H1 (cell line): ENCODE measurements at places on chromosomes 6 and 20. TPM values are rescaled to one million over a fixed set of nuclear protein-coding genes. Genes with fewer than 3 reads are reported as not detected.

GRCh38 chr6:111971866-111972532, 81.9 kb upstream of the CCN6 start:
- DNase-seq, result no peak

GRCh38 chr6:95576218-95576997, 927 bp upstream of the MANEA start:
- no peak for DNase-seq

DNA sequence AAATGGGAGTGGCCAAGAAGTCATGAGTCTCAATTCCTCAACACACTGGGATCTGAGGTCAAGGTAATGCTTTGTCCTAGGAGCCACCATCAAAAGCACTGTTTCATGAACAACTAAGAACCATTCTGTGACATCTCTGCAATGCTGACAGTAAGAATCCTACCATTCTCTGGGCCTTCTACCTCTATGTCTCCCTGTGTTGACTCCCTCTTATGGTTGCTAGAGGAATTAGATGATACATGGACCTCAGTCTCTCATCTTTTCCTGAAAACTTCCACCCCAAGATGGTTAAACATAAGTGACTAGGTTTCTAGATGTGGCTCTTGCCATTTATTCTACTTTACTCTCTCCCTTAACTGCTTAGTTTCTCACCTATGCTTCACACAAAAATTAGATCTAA, 9.1 kb downstream of the MTRF1L start:
- DNase-seq, result no peak

- no peak for DNase-seq
These were observed 13.3 kb downstream of the HLA-F start for GRCh38 chr6:29736563-29736962.

- DNase-seq, result no peak
These were observed 912 bp upstream of the OR12D3 start for GRCh38 chr6:29376003-29376402.

GRCh38 chr6:37988127-37988526, 168.6 kb downstream of the ZFAND3 start:
- no peak for DNase-seq

- DNase-seq, result no peak
These were observed at the start of gene ZBP1 for GRCh38 chr20:57620274-57620990. TSS of gene ZBP1 (minus strand) at chr20:57620426. CDS start at chr20:57620295, 131 bp downstream.

GRCh38 chr6:107280791-107281190, 165.5 kb upstream of the BEND3 start:
- DNase-seq, result no peak

- no peak for DNase-seq
These were observed 61.0 kb downstream of the NUDT3 start for GRCh38 chr6:34331371-34332050.

GRCh38 chr20:33753763-33754162, 22.0 kb downstream of the ZNF341 start:
- DNase-seq, result no peak

- no peak for DNase-seq
These were observed 6.3 kb downstream of the TNFAIP3 start for GRCh38 chr6:137873273-137873762.

DNA sequence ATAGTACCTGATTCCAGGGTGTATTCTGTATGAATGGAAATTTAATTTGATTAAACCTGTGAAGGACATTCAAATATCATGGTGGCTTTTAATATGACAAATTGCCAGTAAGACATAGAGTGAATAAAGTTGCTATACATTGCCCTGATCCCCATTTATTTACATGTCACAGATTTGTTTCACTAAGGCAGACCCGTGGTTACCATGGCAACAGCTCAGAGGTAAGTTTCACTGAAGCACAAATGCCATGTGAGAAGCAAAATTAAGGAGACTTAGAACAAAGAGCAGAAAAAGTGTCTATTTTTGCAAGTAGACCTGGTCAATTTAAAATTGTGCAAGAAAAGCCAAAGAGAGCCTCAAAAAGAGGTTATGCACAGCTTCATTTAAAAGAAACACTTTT, 63.7 kb downstream of the PXDC1 start:
- DNase-seq, result no peak

Gene SIM1
- 0.39 and 0.61 TPM in 2 replicates for total RNA-seq

Gene RNF182
- total RNA-seq, result 10.7 and 13.0 TPM in 2 replicates

Gene RBM39
- total RNA-seq, result 219 and 220 TPM in 2 replicates

Gene PHACTR2
- total RNA-seq, result 131 and 136 TPM in 2 replicates

Gene OLIG3
- 0.60 and 0.77 TPM in 2 replicates for total RNA-seq
